ENCODE measurements at places on chromosomes 1 and 21. TPM values are rescaled to one million over a fixed set of nuclear protein-coding genes. Genes with fewer than 3 reads are reported as not detected.

- DNase-seq, result peak; percentile 22
Observed at GRCh38 chr1:212062832-212063438, 27.4 kb downstream of the DTL start.

DNA sequence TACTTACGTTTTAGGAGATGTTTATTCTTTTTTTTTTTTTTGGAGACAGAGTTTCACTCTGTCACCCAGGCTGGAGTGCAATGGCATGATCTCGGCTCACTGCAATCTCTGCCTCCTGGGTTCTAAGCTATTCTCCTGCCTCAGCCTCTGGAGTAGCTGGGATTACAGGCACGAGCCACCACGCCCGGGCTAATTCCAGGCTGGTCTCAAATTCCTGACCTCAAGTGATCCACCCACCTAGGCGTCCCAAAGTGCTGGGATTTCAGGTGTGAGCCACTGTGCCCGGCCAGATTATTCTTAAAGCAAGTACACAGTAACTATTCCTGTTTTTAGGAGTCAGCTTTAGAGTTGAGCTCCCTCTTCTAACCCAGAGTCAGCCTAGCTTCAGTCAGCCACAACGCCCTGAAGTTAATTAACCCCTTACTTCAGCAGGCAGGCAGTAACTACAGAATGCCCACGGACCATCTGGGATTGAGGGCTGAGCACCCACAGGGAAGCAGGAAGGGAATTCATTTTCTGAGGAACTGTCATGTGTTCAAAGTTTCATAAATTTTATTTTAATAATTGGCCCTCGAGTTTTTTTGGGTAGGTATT, 5.3 kb upstream of the ID3 start:
- no peak for DNase-seq

- DNase-seq, result no peak
Observed at GRCh38 chr1:92934395-92935378, 26.6 kb downstream of the DIPK1A start.

DNA sequence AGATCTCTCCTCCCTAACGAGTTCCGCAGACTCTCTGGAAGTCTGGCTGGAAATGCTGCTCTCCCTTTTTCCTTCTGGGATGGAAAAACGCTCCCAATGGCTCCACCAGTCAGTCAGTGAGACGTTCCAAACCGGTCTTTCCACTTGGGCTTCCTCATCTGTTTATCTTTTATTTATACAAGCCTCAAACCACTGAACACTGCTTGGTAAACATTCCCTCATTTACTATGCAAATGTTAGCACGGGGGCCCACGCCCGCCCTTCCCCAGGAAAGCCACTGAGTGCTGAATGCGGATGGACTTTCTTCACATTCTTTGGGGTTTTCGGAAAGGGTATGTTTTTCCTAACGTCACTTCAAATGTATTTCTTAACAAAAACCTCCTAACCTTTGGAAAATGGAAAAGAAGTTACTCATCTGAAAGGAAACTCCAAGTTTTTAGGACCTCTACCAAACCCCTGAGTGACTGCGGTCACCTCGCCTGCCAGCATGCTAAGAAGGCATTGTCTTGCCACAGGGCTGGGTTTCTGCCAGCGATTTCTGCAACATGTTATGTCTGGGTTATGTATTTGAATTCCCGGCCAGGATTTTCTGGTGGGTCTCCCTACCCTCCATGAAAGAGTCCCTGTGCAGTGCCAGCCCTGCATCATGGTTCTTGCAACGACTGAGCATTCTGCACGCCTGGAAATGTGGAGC, 14.0 kb upstream of the UMODL1 start:
- DNase-seq, result no peak

DNA sequence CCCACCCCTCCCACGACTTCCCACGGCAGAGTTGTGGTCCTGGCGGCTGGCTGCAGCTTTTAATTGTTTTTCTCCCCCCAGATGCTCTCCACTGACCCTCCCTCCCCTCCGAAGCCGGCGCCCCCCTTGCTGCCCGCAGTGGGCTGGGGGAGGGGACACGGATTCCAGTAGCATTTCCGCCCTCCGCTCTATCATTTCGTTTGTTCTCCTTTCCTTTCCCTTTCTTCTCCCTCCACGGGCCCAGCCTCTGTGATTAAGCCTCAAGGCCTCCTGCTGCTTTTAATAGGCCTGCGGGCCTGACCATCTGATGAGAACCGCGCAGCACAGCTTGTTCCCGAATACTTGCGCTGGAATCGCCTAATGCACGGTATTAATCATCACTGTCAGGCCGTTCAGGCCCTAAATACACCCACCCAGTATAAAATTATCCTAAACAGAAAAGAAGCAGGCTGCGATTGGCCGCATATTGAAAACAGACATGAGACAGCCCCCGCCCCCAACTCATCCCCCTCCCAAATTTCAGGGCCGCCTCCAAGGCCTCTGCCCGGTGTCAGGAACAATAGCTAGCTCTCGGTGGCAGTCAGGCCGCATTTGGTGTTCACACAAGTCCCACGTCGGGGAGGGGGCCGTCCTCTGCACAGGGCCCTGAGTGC, 102.0 kb upstream of the ARHGEF16 start:
- DNase-seq, result peak; percentile 77

GRCh38 chr1:54980528-54981241, at the start of gene TMEM61:
Gene TMEM61, plus strand, starts transcription at chr1:54980628. Its CDS starts 438 bp downstream, at chr1:54981066.
- no peak for DNase-seq

DNA sequence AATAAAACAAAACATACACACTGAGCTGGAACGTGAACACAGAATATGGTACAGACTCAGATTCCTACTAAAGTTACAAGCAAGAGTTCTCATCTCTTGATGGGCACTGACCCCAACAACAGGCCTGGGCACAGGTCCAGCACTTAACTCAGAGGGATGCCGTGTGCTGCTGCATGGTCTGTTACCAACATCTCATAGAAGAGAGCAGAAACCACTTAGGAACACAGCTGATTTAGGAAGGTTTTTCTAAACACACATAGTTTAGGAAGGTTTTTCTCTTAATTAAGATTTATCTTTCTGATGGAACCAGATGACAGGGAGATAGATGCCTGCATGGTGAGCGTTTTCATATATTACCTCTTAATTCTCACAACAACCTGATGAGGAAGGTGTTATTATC, 1.5 kb downstream of the GCLM start:
- peak; percentile 12 for DNase-seq

DNA sequence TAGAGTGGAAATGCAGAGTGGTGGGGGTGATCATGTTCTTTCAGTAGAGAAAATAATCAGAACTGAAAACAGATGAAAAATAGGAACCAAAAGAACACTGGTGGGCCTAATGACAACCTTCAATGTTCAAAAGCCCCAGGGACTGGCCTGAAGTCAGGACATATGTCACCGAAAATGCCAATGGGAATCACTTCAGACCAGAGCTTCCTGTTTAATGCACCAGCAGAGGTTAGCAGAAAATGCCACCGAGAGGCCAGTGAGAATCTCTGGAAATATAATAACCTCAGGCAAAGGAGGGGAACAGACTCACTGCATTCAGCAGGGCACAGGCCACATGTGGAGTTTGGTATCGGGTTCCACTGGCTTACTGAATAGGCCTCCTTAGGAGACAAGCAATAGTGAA, 15.9 kb upstream of the CD58 start:
- DNase-seq, result no peak

GRCh38 chr1:201488830-201489589, 17.9 kb downstream of the CSRP1 start:
- no peak for DNase-seq

- DNase-seq, result no peak
Observed at GRCh38 chr1:198556971-198557370, 16.5 kb upstream of the ATP6V1G3 start.

- DNase-seq, result no peak
Observed at GRCh38 chr1:2052756-2053155, 2.5 kb downstream of the PRKCZ start.

DNA sequence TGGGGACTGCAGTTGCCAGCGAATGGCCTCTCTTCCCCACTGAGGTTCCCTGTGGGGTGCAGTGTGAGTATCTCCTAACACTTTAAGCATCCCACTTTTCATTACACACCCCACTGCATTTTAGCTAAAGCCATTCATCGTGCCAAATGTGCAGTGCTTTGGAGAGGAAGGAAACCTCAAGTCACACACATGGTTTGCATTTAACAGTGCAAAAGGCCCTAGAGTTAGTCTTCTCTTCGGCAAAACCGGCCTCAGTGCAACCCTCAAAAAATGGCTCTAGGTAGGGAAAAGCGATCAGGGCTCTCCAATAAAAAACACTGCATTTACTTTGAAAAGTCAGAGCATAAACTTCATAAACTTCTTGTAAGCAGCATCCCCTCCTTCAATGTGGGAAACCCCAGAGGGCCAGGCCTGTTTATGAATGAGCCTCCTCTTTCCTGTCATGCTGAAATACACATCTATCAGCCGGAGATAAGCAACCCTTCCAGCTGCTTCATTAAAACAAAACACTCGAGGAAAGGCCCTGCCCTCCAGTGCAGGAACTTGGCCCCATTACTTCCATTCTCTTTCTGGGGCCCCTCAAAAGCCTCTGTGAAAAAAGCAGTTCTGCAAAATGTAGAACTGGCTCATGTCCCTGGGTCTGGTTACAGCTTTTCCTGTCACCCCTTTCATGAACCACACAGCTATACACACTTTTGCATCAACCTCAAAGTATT, 184.0 kb downstream of the CDC7 start:
- peak; percentile 45 for DNase-seq

DNA sequence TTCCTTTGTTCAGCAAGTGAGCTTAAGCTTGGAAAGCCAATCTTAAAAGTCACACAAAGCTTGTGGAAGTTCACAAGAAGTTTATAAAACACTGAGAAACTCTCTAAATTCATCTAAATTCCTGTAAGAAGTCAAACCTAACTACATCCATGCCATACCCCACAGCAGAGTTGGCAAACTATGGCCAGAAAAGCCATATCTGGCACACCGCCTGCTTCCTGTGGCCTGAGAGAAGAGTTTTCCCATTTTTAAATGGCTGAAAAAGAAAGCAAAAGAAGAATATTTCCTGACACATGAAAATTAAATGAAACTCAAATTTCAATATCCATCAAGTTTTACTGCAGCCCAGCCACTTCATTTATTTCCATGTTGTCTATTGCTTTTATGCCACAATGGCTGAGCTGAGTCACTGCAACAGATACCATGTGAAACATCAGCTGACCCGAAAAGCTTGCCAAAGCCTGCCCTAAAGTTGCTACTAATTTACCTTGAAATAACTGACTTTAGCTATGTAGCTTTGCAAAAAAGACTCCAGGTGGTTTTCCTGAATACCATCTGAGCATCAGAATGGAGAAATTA, 237.1 kb downstream of the SLC45A1 start:
- DNase-seq, result no peak

DNA sequence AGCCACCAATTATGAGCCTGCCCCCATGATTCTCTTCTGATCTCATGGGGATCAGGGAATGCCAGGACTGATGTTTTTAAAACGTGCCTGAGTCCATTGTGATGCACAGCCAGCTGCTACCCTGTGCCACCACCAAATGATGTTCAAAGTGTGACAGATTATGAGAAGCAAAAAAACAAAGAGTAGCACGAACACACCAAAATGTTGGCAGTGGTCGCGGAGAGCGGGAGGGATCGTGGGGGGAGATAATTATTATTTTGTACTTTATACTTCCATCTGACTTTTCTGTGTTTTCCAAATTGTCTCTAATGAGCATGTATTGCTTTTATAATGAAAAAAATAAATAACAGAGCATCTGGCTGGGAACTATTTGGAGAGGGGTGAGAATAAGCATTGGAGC, 50.5 kb downstream of the EPHB2 start:
- DNase-seq, result no peak

The CLCNKA gene
- 21.6 TPM for polyA plus RNA-seq

The PRUNE1 gene
- polyA plus RNA-seq, result 43.7 TPM

The NECTIN4 gene
- polyA plus RNA-seq, result 3.9 TPM

The NBPF11 gene
- 27.6 TPM for polyA plus RNA-seq

The RBM34 gene
- 73.3 TPM for polyA plus RNA-seq
